Activated CD8-positive, alpha-beta memory T cell treated with anti-CD3 and anti-CD28 coated beads for 1 hour (primary cell): ENCODE measurements at places on chromosomes 3 and 15.

DNA sequence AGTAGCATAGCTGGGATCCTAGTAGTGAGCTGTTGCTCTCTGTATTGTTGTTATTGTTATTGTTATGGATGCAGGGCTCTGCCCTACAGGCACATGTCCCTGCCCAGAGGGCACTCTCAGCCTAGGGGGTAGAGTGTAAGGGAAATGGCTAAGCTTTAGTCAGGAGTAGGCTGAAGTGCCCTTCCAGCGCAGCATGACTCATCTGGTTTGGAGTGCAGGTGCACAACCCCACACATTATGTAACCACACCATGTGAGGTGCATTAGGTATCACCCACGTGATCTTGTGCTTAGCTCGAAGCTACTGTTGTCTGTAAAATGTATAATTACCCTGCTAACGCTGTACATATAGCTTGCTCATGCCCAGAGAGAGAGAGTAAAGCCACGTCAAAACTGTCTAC, 48.3 kb upstream of the TIPARP start:
- no peak for DNase-seq

DNA sequence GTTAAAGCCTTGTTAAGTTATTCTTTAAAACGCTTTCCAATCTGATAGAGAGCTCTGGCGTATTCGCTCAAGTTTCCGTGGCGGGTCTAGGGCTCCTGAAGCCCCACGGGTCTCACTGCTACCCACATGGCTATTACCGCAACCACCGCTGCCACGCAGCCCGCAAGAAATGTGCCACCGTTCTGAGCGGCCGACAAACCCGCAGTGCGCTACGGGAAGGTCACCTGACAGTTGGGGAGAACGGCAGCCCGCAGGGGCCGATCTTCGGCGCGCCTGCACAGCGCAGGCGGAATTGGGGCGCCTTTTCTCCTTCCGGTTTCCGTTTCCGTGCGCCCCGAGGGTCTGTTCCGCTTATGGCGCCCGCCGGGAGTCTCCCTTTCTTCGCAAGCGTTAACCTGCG, 76.6 kb upstream of the SNRPN start:
- no peak for DNase-seq

DNA sequence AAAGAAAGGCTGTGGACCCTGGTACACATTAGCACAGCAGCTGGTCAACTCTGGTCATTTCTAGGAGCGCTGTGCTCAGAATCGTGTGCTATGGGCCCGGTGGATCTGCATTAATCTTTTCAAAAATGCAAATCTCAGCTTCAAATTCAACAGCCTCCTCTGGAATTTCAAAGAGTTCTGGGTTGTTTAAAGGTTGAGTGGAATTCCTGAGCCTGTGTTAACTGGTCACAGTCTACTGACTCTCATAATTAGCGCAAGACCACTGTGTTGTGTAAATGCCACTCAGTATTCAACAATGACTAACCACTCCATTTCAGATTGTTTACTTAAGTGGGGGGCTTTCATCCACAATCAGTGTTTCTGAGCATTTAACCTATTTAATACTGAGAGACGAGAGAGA, 2.7 kb upstream of the ARNT2 start:
- DNase-seq = no peak

- no peak for DNase-seq
These were observed 10.3 kb downstream of the RTP1 start for GRCh38 chr3:187207624-187208023.

- DNase-seq = no peak
These were observed 10.8 kb upstream of the SKIL start for GRCh38 chr3:170346481-170347392.

- DNase-seq = no peak
These were observed 417 bp downstream of the HACD2 start for GRCh38 chr3:123584284-123584987.

DNA sequence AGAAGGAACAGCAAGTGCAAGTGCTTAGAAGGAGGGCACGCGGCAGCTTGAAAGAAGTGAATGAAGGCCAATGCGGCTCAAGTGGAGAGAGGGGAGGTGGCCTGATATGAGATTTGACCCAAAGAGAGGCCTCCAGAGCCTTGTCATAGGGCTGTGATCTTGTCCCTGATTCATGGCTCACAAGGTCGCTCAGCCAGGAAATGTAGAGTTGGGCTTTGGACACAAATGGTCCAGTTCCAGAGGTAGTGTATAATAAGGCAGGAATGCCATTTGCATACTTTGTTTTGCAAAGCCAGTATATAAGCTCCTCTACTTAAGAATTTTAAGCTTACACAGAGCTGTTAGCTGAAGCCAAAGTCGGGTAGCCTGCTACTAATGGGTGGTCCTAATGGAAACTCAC, 33.7 kb downstream of the HGD start:
- DNase-seq = no peak

- DNase-seq = no peak
These were observed 336.8 kb downstream of the DIPK2A start for GRCh38 chr3:144308396-144308795.

DNA sequence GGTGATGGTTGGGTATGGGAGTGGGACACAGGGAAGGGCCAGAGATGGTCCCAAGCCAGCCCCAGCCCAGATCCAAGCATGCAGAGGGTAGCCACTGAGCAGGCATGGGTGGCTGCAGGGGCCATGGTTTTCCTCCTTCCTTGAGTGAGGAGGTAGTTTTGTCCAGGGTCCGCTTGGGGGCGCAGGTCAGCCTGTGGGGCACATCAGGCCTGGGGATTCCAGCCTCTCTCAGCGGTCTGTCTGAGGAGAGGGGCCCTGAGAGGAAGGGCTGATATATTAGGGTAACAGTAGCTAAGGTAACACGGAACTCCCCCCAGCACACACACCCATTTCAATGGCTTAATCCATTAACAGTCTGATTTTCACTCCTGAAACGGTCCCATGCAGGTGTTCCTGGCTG, 22.7 kb upstream of the LCTL start:
- no peak for DNase-seq

DNA sequence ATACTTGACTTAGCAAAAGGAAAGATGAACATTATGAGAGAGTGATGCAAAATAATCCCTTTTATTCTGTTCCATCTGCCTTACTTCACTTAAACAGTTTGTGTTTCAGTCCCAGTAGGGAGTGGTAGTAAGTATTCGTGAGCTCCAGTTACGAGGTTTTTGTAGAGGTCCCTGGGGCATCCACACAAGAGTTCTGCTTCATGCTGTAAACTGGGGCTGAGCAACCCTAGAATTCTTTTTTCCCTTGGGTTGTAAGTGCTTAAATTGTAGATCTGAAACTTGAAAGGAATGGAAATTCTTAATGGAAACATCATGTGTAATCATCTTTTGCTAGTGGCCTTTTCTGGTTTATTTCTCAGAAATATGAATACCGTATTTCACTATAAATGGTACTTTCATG, 79.5 kb downstream of the SEMA6D start:
- no peak for DNase-seq

GRCh38 chr3:65793495-65794200, 245.1 kb downstream of the MAGI1 start:
- no peak for DNase-seq

- DNase-seq = no peak
These were observed 84.6 kb upstream of the KLF13 start for GRCh38 chr15:31241888-31242522.

GRCh38 chr15:38208206-38208605, 44.4 kb upstream of the SPRED1 start:
- DNase-seq = no peak

DNA sequence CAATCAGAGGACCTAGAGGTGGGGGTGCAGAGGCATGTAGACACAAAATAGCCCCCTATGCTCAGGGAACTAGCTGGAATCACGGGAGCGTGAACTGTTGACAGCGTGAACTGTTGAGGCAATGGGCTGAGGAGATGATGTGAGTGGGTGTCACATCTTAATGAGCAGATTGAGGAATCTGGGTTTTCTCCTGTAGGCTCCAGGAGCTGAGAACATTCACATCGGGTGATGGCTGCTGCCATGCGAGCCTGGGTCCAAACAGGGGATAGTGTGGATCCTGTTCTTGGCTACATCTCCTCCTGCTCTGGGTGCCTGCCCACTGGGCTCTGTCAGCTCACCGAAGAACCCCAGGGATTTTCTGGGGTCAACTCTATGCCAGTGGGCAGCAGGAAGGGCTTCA, 2.1 kb downstream of the LARP6 start:
- no peak for DNase-seq

DNA sequence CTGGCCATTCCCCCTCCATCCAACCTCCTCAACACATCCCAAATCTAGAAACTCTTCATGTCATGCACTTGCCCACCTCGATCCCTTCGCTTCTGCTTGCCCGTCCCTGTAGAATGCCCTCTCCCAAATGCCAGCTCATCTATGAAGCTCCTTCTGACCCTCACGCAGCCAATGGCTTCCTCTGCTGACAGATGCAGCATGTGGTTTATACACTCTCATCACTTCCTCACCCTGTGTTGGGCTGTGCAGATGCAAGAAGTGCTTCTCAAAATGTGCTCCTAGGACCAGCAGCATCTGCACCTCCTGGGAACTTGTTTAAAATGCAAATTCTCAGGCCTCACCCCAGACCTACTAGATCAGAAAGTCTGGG, 51.7 kb downstream of the SEMA5B start:
- DNase-seq = no peak

- DNase-seq = no peak
These were observed 82.4 kb upstream of the STT3B start for GRCh38 chr3:31450345-31450744.

GRCh38 chr3:45080824-45081223, 54.7 kb downstream of the CLEC3B start:
- no peak for DNase-seq

DNA sequence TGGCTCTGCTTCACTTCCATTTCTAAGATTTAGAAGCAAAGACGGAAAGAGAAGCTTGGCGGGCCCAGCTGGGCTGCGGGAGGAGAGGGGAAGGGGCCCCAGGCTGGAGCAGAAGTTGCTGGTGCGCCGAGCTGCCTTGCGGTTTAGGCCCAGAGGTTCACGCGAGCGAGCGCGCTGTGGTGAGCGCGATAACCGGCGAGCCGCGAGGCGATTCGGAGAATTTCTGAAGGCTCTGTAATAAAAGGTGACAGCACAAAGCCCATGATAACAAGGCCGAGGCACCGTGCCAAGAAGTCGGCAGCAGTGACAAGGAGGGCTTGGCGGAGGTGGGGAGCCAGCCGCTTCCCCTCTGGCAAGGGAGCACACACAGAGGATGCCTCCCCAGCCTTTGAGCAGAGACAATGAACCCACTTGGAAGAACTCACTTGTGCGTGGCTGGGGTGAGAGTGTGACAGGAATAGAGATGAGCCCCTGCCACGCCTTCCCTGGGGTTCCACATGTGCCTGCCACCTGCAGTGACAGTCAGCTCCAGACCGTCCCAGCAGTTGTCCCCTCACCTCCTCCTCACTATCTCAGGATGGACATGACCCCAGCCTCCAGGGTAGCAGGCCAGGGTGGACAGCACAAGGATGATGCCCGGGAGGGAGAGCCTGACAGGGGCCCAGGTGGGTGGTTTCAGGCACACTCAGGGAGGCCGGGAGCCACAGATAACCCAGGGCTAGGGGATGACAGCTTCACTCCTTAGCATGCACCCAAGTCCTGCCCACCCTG, 315.2 kb downstream of the UACA start:
- DNase-seq = no peak

- no peak for DNase-seq
These were observed 184.3 kb downstream of the CDIN1 start for GRCh38 chr15:36763685-36764084.

DNA sequence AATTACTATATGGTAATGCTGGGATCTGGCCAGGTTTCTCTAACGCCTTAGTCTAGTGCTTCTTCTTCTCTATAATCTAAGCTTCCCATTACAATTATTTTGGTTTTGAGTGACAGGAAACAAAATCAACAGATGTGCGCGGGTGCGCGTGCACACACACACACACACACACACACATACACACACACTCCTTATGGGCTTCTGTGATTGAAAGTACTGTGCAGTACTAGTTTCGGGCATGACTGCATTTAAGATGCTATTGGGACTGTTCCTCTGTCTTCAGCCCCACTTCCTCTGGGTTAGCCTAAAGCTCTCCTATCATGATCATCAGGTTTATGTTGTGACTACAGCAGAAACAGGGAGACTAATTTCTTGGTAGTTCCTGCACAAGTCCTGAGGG, 32.2 kb downstream of the EPHB1 start:
- no peak for DNase-seq

- no peak for DNase-seq
These were observed 16.4 kb upstream of the ANXA2 start for GRCh38 chr15:60414016-60414682.

DNA sequence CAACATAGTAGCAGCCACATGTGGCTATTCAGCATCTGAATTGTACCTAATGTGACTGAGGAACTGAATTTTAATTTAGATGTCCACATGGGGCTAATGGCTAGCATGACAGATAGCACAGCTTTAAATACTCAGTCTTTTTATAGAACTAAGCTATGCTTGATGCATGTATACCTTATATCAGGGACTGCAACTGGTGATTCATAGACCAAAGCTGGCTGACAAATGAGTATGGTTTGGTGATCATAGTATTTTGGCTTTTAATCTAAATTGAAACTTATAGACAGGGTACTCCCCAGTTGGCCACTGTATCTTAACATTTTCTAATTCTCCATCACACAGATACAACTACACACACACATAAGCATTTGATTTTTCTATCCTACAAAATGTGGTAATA, 83.6 kb downstream of the IGSF11 start:
- DNase-seq = no peak

DNA sequence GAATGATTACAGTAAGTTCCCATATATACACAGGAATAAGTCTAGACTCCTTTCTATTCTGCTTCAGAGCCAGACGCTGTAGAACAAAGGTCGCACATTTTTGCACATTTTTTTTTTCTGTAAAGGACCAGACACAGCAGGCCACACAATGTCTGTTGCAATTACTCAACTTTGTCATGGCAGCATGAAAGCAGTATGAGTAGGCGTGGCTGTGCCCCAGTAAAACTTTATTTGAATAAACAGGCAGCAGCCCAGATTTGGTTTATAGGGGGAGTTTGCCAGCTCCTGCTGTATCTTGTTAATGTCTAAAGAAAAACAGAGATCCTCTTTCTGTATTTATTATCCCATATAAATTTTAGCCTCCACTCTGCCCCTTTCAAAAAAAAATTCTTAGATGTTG, 708.3 kb downstream of the FHIT start:
- no peak for DNase-seq

- DNase-seq = no peak
These were observed 739 bp downstream of the SNRPN start for GRCh38 chr15:24955531-24955921.
